ENCODE measurements at places on chromosomes 5 and 9.

GRCh38 chr5:180807046-180807445 lies 4.4 kb upstream of the MGAT1 start:
- no peak for DNase-seq

DNA sequence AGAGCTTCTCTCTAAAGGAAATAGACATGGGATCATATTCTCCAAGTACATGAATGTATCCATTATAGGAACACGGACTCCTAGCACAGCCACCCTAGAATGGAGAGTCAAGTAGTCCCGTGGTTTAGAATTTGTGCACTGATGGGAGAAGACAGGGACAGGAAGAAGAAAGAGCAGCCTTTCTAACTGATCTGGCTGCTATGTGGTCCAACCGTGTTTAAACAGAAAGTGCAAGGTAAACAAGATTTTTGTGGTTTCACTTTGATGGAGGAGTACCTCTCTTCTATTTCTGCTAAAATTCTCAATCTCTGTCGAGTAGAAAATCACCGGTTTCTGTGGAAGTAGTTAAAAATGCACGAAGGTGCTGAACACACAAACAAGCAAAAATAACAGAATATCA lies 171.3 kb downstream of the ST8SIA4 start:
- DNase-seq, result no peak

GRCh38 chr9:129930743-129931142 lies 95.5 kb downstream of the USP20 start:
- no peak for DNase-seq

DNA sequence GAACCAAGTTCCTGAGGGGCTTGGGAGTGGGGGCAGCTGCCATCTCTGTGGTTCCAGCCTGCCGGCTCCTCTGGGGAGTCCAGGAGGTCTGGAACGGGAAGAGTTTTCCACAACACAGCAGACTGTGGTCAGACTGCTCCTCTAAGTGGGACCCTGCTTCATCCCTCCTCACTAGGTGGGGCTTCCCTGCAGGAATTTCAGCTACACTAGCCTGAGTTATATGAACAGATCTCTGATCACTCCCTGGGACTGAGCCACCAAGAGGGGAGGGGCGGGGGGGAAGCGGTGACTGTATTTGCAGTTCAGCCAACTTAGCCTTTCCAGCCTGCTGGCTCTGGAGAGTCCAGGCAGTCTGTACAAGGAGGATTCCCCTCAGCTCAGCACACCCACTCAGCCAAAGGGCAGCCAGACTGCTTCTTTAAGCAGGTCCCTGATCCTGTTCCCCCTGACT lies 19.4 kb downstream of the DTWD2 start:
- DNase-seq, result no peak

DNA sequence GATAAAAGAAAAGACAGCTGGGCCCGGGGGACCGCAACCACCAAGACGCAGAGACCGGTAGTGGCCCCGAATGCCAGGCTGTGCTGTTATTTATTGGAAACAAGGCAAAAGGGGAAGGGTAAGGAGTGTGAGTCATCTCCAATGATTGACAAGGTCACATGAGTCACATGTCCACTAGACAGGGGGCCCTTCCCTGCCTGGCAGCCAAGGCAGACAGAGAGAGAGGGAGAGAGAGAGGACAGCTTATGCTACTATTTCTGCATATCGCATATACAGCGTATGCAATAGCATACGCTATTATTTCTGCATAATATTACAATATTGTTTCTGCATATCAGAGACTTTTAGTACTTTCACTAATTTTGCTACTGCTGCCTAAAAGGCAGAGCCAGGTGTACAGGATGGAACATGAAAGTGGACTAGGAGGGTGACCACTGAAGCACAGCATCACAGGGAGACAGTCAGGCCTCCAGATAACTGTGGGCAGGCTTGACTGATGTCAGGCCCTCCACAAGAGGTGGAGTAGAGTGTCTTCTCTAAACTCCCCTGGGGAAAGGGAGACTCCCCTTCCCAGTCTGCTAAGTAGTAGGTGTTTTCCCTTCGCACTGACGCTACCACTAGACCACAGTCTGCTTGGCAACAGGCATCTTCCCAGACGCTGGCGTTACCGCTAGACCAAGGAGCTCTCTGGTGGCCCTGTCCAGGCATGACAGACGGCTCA lies 50.3 kb downstream of the RFX3 start:
- peak; percentile 31 for DNase-seq

DNA sequence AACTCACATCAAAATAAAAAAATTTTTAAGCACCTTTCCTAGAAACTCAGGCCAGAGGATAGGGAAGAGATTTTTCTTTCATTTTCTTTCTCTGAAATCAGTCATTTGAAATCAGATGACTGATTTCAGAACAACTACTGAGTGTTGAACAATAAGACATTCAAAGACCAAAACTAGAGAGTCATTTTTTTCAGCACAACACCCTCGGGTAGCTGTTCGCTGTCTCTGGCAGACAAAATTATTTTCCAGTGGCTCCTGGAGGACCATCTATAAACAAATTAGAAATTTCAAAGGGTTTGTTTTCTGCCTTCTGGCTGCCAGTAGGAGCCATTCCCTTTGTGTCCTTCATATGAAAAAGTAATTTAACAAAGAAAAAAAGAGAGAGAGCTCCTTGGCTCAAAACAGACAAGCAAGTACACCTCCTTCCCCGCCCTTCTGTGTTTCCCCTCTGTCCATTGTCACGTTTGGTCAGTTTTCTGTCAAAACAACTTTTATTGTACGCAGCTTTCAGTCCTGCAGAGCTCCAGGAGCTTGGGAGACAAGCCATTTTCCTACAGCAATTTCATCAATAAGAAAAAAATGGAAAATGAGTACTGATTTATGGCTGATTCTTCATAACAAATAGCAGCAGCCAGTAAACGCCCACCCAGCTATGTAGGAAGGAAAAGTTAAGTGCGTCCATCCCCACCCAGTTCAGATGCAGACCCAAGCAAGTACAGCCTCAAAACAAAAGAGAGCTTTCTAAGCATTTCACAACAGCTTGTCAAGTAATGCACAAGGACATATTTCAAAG lies 405.2 kb downstream of the ZNF608 start:
- DNase-seq, result no peak

GRCh38 chr5:143986516-143987212 lies 174.7 kb downstream of the HMHB1 start:
- DNase-seq, result no peak

GRCh38 chr9:976258-976942 lies at the start of gene DMRT3:
Gene DMRT3, plus strand, starts transcription at chr9:976655. Its CDS starts 347 bp downstream, at chr9:977002.
- DNase-seq, result no peak

DNA sequence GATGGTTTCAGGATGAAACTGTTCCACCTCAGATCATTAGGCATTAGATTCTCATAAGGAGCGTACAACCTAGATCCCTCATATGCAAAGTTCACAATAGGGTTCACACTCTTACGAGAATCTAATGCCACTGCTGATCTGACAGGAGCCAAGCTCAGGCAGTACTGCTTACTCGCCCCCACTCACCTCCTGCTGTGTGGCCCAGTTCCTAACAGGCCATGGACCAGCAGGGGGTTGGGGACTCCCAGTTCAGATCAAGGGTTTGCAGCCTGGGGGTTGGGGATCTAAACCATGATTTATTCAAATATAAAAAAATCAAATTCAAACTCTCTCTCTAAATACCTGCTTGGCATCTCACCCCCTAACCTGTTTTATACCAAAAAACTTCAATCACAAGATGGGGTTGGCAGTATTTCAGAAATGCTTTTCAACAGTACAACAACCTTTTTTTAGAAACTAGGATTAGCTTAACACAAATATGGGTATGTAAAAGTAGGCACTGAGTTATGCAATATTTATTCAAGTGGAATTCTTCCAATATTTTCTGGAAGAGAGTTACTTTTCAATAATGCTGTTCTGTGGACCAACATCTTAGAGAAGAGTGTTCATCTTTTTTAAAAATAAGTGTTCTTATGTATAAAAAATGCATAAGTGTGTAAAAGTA lies 30.1 kb upstream of the SLC12A2 start:
- no peak for DNase-seq

GRCh38 chr5:89556215-89556913 lies 673.4 kb upstream of the MEF2C start:
- DNase-seq, result peak; percentile 29

DNA sequence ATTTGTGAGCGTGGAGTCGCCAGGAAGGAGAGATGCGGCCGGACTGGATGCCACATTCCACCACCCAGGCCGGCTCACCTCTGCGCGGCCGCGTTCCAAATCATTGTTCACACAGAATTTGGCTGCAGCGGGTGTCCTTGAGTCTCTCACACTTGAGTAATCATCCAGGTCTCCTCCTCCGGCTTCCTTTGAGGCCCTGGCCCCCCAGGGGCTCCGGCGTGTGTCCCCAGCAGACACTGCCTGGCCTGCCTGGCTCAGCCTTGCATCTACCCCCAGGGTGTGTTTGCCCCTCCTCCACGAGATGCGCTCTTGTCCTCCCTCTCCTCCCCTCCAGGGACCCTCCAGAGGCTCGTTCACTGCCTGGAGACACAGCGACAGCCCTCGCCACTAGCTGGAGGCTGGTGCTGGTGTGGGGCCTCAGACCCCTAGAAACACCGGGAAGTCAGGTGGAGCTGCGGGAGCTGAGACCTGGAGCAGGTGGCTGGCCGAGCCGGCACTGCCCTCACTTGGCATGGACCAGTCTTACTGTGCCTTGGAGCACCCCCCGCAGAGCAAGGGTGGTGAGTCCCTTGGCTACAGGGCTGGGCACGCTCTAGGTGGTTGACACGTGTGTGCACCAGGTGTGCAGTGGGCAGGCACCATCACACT lies 7.0 kb upstream of the SLC9A3 start:
- no peak for DNase-seq
